ENCODE measurements at places on chromosomes 16 and 17.
A peak's percentile ranks its signal among the peaks of the same experiment; 100 is the strongest.

DNA sequence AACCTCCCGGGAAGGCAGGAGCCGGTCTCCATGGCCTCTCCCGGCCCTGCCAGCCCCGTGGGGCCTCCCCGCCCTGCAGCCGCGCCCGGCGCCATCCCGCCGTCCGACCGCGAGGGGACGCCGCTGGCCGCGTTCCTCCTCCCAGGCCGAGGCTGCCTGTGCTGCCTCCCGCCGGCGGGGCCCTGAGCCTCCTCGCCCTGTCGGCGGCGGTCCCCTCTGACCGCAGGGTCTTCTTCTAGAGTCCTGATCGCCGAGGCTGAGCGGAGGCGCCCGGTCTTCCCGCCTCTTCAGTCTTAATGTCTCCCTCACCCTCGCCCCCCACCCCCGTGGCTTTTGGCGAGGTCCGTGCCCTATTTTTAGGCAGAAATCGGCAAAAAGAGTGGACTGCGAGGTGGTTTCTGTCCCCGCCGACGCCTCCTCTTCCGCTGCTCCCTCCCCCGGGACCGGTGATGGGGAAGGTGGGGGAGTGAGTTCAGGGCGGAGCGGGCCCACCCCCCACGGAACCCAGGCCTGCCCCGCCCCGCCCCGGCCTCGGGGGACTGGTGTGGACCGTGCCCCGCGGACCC, 794 bp upstream of the CPNE7 start:
- DNase-seq: no peak

DNA sequence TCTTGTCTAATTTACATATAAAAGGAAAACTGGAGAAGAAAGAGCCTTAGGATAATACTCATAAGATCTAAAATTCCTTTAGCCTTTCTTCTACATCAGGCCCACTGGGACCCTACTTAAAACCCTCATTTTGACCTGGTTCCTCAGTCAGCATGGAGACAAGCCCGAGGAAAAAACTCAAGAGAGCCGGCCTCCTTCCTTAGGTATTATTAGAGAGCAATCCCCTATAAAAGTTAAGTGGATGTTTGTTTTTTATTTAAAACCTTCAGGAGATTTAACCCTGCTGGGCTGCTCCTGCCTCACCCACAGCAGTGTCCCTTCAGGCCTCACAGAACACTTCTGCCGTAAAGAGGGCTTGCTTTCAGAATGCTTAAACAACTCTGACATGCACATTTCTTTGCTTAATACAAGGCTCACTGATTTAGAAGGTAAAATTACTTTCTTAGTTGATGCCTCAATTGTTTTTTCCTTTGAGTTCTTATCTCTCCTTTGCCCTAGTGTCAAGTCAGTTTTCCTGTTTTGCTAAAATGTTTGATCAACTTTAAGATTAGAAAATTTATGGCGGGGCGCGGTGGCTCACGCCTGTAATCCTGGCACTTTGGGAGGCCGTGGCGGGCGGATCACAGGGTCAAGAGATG, 145.6 kb upstream of the TBX2 start:
- DNase-seq: no peak

GRCh38 chr17:77370586-77370985, 229.8 kb downstream of the SEC14L1 start:
- DNase-seq: no peak

- DNase-seq: peak; percentile 1
Measured at GRCh38 chr16:78317564-78318240, 218.2 kb downstream of the WWOX start.

GRCh38 chr17:78761789-78762406, 20.2 kb downstream of the CYTH1 start:
- no peak for DNase-seq

GRCh38 chr17:32142038-32142856, at the start of gene RHOT1:
TSS of gene RHOT1 (plus strand) at chr17:32142502. CDS start at chr17:32142693, 191 bp downstream.
- peak; percentile 41 for DNase-seq

Measured in NCI-H187 (cell line).